GM12878 (cell line): ENCODE measurements at places on chromosomes 16 and 17.

DNA sequence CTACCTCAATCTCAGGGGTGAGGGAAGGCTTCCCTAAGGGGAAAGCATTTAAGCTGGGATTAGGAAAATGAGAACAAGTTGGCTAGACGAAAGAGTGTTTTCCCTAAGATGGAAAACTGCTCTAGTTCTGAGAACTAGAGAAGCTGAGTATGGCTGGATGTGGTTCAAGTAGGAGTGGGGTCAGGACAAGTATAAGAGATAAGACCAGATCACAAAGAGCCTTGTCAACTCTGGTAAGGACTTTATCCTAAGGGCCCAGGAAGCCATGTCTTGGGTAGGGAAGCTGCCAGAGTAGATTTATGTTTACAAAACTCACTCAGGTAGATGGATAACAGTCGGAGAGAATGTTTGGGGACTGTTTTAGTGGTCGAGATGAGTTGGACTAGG is 1.7 kb downstream of the ANKS4B start:
- no peak for DNase-seq

- DNase-seq = peak; percentile 77
Measured at GRCh38 chr17:27218719-27219488, 75.0 kb upstream of the WSB1 start.

- DNase-seq = no peak
Measured at GRCh38 chr16:47644661-47645060, 183.5 kb downstream of the PHKB start.

- no peak for DNase-seq
Measured at GRCh38 chr17:81338274-81339190, 43.4 kb upstream of the SLC38A10 start.

- no peak for DNase-seq
Measured at GRCh38 chr16:52577130-52577706, 30.3 kb upstream of the TOX3 start.

DNA sequence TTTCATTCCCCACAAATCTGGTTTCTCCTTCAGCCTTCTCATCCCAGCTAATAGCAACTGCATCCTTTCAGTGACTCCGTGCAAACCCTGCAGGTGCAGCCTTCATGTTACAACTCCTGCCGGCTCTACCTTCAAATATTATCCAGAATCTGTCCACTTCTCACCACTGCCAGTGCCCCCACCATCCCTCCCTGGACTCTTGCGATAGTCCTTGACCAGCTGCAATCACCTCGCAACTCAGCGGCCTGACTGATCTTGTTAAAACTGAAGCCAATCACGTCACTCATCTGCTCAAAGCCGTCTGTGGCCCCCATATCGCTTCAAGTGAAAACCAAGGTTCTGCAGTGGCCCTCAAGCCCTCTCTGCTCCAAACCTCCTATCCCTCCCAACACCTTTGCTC is 42.8 kb upstream of the KIFC3 start:
- DNase-seq = no peak

DNA sequence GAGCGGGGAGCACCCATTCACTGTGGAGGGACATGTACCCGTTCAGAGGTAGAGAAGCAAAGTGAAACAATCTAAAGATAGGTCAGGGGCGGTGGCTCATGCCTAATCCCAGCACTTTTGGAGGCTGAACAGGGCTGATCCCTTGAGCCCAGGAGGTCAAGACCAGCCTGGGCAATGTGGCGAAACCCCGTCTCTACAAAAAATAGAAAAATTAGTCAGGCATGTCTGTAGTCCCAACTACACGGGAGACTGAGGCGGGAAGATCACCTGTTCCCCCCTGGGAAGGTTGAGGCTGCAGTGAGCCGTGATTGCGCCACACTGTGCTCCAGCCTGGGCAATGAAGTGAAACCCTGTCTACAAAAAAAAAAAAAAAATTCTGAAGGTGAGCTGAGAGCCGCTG is 21.7 kb downstream of the MYL4 start:
- peak; percentile 24 for DNase-seq

DNA sequence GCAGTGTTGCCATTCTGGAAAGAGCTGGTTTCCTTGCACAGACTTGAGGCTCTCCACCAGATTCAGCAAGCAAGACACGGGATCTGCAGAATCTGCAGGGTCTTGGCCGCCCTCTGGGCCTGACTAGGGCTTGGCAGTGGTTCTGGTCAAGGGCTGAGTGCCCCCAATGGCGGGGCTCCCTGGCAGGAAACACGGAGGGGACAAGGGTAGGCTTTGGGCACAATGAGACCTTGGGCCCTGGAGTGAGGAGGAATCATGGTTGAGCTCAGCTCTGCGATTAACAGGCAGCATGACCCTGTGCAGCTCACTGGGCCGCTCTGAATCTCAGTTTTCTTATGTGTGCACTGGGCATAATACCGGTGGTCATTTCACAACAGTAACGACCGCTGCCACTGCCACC is 249.9 kb downstream of the GSG1L start:
- no peak for DNase-seq

GRCh38 chr16:87017371-87018012 is 299.7 kb downstream of the C16orf95 start:
- no peak for DNase-seq

- DNase-seq = no peak
Measured at GRCh38 chr17:42559075-42559474, 2.9 kb upstream of the COASY start.

DNA sequence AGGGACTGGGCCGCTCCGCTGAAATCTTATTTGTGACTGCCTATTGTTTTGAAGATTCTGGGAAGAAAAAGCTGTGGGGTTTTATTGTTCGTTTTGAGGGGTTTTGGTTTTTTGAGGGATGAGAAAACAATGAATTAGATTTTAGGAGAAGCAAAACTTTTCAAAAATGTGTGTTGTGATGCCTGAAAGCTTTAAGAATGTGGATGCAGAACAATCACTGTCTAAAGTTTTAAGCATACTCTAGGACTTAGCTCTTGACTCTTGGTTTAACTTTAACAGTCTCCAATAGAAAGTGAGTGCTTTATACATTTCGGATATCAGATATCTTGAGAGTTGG is 899 bp downstream of the CFAP52 start:
- no peak for DNase-seq

- no peak for DNase-seq
Measured at GRCh38 chr17:17144916-17145665, 61.0 kb downstream of the PLD6 start.

DNA sequence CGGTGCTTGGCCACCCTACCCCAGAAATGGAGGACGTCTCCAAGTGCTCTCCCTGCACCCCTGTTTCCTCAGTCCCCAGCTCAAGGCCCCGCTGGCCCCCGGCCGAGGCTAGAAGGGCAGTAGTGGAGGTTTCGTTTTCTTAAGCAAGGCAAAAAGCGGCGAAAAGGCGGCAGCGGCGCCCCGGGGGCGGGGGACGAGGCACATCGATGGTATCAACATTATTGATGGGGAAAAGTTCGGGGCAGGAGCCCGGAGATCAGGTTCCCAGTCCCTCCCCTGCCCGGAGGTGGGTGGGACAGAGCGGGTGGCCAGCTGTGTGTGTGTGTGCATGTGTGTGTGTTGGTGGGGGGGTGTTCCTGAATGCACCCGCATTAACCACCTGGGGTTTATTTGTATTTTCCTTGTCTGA is 4.1 kb upstream of the SALL1 start:
- DNase-seq = no peak

- no peak for DNase-seq
Measured at GRCh38 chr16:74724820-74725549, 24.3 kb upstream of the MLKL start.

GRCh38 chr17:35432176-35433074 is at the start of gene SLFN12:
Gene SLFN12, minus strand, starts transcription at chr17:35432500. Its CDS starts 9,472 bp downstream, at chr17:35423028.
- peak; percentile 67 for DNase-seq

GRCh38 chr16:30063278-30063892 is 2.2 kb upstream of the ALDOA start:
- DNase-seq = no peak

DNA sequence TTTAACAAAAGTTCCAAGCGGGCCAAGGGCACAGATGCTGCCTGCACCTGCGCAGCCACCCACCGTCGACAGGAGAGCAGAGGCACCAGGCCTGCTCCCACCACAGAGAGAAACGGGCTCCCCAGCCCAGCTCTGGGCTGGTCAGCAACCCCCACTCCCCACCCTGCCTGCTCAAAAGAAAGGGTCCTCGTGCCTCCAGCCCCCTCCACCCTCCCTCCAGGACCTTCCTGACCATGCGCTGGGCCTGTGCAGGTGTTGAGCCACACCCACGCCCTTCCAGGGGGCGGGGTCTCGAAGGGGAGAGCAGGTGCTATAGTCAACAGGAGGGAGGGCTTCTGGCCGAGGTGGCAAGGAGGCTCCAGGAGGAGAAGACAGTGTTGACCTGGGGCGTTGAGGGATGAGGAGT is 25.3 kb downstream of the ZNF778 start:
- DNase-seq = no peak

DNA sequence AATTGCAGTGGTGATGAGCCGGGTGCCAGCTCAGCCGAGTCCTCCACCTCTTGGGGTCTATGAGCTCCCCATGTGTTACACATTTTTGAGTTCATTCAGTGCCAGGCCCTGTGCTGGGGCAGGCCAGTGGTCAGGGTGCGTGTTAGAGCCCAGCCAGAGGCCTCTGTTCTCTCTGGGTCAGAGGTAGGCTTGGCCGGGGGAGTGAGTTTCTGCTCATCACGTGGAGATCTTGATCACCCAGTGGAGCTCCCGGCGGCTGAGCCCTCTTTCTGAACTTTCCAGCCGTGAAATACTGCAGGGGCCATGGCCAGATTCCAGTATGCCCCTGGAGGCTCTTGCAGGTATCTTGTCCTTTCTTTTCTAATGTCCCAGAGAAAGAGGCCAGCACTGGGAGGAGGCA is 93.0 kb downstream of the RAP1GAP2 start:
- no peak for DNase-seq

GRCh38 chr17:81387100-81388090 is 7.9 kb upstream of the BAHCC1 start:
- DNase-seq = no peak

GRCh38 chr17:2090804-2091534 is 36.1 kb downstream of the HIC1 start:
- DNase-seq = no peak
